ENCODE measurements at places on chromosomes 5 and 9.

DNA sequence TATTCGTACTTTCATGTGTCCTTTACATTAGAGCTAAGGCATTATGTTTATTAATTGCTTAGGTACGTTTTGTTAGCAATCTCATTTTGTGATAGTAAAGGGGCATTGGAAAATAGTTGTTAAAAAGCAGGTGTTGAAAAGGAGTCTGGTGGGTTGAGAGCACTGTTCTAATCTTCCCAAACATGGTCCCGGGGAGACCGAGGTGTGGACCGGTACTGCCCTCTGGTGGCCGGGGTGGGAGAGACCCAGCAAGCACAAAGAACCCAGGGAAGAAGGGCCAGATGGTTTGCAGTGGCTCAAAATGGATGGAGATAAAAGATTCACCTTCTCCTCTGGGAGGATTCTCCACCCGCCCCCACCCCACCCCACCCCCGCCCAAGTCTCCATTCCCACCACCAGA is 26.1 kb downstream of the IDNK start:
- DNase-seq = peak; percentile 19

DNA sequence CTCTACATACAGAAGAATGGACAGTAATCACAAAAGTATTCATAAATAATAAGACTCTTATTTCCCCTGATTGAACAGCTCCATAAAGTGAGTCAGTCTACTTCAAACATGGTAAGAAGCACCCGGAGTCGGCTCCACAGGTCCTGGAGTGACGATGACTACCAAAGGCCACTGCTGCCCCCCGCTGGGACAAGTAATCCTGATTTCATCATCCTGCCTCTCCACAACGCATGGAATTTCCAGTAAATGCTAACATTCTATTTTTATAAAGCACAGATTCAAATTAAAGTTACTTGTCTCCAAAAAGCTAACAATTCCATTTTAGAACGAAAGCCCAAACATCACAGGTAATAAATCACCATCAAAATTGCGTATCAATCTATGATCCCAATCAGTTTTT is 16.2 kb downstream of the ATPSCKMT start:
- peak; percentile 40 for DNase-seq

DNA sequence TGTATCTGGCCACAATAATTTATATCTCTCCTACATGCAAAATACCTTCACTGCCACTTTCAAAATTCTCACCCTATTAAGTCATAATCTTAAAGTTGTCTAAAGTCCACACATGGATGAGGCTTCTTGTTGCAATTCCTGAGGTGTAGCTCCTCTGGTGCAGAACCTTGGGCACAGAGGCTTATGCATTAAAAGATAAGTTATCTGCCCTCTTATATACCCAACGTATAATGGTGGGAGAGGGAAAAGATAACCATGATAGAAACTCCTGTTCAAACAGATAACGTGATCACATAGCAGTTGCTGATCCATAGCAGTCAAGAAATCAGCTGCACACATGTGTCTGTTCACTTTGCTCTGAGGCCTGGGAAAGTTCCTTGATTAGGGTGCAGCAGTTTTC is 1767.0 kb downstream of the MAT2B start:
- DNase-seq = no peak

- DNase-seq = no peak
These were observed 107.6 kb upstream of the TNC start for GRCh38 chr9:115225459-115226116.

DNA sequence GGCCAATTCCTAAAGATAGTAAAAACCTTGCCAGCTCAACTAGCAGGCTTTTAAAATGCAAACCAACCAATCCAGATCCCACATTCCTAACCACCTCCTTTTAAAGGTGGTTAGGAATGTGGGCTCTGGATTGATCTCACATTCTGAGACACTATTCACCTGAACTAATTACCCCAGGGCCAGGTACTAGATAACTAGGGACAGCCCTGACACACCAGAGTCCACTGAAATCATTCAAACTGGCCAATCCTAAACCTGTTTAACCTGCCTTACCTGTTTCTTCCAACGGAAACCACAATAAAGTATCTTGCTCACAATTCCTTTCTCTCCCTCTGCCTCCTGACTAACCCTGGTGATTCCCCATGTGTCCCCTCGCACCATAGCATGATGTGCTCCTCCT is 168.3 kb upstream of the DMAC1 start:
- no peak for DNase-seq

DNA sequence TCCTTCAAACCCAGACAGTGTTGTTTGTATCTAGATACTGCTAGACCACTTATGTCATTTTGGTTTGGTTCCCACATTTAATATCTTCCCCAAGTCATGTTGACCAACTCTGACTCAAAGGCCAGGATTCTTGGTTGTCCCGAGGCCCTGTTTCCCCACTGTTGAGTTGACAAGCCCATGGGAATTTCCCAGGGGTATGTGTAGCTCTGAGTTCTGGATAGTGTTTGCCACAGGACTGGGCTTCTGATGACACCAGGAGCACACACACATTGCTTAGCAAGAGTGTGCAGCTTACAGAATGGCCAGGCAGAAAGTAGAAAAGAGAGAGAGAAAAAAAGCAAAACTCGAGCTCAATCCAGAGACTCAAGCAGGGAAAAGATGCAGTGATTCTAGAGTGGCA is 214.4 kb downstream of the NXNL2 start:
- no peak for DNase-seq

GRCh38 chr9:108803428-108804065 is 52.2 kb downstream of the ACTL7B start:
- no peak for DNase-seq

DNA sequence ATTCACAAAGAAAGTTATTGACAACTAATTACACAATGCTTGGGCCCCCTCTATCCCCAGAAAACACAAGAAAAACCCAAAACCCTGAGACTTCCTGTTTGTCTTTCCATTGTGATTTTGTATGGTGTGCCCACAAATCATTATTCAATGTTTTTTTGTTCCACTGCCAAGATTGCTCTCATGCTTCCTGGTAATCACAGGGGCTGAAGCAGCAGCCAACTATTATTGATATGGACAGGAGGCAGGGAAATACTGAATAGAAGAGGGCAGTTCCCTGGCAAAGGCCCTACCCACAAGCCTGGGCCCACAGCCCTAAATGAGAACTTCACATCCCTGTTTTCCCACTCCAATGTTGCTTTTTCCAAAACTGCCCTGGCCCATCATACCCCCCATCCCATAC is 21.5 kb upstream of the RFK start:
- DNase-seq = no peak

GRCh38 chr9:134321946-134322741 is 4.1 kb upstream of the RXRA start:
- DNase-seq = no peak

GRCh38 chr5:110441035-110441434 is 285.4 kb downstream of the TMEM232 start:
- peak; percentile 6 for DNase-seq

- no peak for DNase-seq
These were observed 950.4 kb downstream of the EFNA5 start for GRCh38 chr5:106720367-106720766.

DNA sequence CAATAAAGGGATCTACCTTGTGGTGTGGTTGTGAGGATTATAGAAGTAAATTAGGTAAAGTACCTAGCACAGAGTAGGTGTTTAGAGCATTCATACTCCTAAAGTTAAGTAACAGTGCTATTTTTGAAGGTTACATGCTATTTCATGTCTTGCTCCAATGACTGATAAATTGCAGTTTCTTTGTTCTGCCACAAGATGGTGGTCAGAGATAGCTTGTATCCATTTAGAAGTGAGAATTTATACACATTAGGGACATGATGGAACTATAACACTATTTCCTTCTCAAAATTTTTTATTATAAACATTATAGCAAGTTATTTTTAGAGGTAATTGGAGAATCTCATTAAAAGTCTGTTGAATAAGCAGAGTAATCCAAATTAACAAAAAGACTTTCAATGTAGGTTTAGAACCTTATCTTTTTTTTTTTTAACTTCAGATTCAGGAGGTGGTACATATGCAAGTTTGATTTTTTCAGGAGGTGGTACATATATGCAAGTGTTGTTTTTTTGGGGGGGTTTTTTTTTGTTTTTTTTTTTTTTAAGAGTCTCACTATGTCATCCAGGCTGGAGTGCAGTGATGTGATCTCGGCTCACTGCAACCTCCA is 17.1 kb downstream of the MTREX start:
- peak; percentile 10 for DNase-seq

DNA sequence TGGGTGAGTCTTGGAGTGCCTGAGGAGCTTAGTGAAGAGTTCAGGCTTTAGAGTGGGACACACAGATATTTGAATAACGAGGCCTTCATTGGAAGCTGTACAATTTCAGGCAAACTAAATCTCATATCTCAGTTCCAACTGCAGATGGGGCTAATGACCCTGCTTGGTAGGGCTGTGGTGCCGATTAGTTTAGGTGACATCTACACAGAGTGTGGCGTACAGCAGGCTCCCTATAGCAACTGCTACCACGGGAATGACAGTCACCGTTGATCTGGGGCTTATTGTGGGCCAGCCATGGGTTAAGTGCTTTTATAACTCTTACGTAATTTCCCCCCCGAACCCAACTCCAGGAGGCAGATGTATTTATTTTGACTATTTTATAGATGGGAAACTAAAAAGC is 70.8 kb downstream of the FAT2 start:
- no peak for DNase-seq

GRCh38 chr9:101093620-101094019 is 65.1 kb downstream of the PLPPR1 start:
- DNase-seq = no peak

DNA sequence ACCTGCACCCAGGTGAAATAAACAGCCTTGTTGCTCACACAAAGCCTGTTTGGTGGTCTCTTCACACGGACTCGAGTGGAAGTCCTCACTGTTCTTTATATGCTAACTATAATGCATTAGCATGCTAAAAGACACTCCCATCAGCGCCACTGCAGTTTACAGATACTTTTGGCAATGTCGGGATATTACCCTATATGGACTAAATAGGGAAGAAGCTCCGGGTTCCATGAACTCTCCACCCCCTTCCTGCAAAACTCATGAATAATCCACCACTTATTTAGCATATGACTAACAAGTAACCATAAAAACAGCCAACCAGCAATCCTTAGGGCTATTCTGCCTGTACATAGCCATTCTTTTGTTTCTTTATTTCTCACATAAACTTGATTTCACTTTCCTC is 426.2 kb upstream of the PTPRD start:
- no peak for DNase-seq

GRCh38 chr5:99651298-99651697 is 722.5 kb upstream of the CHD1 start:
- DNase-seq = no peak

DNA sequence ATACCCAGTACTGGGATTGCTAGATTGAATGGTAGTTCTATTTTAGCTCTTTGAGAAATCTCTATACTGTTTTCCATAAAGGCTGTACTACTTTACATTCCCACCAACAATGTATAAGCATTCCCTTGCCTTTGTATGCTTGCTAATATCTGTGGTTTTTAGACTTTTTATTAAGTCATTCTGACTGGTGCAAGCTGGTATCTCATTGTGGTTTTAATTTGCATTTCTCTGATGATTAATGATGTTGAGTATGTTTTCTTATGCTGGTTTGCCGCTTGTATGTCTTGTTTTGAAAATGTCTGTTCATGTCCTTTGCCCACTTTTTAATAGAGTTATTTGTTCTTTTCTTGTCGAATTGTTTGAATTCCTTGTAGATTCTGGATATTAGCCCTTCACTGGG is 512.7 kb upstream of the PAPPA start:
- no peak for DNase-seq

DNA sequence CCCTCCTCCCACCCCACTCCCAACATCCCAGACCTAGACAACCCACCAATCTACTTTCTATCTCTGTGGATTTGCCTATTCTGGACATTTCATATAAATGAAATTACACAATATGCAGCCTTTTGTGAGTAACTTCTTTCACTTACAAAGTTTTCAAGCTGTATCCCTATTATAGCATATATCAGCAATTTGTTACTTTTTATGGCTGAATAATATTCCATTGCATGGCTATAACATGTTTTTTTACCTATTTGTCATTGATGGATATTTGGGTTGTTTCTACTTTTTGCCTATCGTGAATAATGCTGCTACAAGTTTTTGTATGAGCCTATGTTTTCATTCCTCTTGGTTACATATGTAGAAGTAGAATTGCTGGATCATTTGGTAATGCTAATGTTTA is 1.9 kb upstream of the KIF3A start:
- DNase-seq = no peak

GRCh38 chr9:121811140-121811539 is 159.7 kb downstream of the DAB2IP start:
- no peak for DNase-seq

GRCh38 chr5:167770461-167770860 is 521.0 kb upstream of the WWC1 start:
- no peak for DNase-seq

GRCh38 chr9:38417003-38417945 is 7.0 kb downstream of the IGFBPL1 start:
- DNase-seq = peak; percentile 0

- DNase-seq = no peak
These were observed 70.1 kb upstream of the PANK3 start for GRCh38 chr5:168649306-168649705.

GRCh38 chr5:53237876-53238275 is 128.3 kb upstream of the MOCS2 start:
- DNase-seq = no peak

DNA sequence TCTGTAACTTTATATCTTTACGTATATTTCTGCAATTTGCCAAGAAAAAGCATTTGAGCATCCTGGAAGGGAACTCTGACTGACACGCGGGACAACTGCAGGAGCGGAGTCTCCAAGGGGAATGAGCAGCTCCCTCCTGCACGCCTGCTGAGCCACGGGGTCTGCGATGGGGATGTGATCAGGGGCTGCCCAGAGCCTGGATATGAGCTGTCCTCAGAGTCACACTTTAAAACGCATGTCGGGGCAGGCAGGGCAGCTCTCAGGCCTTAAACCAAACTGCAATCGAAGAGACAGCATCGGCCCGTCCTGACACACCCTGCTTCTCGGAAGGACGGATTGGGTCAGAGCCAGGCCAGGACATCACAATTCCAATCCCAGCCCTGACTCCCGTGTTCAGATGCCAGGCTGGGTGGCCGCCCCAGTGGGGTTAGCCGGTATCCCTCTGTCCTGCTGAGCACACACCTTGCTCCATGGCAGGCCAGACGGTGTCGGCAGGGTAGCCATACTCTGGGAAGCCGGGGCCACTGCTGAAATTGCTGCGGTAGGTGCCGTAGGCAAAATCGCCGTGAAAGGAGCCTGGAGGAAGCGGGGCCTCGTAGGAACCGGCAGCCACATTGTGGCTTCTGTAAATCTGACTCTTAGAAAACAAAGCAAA is 17.2 kb downstream of the SEC16A start:
- DNase-seq = no peak

GRCh38 chr9:136672431-136673087 is 9.8 kb downstream of the EGFL7 start:
- DNase-seq = no peak
